ENCODE measurements at places on chromosomes 2 and 18.

DNA sequence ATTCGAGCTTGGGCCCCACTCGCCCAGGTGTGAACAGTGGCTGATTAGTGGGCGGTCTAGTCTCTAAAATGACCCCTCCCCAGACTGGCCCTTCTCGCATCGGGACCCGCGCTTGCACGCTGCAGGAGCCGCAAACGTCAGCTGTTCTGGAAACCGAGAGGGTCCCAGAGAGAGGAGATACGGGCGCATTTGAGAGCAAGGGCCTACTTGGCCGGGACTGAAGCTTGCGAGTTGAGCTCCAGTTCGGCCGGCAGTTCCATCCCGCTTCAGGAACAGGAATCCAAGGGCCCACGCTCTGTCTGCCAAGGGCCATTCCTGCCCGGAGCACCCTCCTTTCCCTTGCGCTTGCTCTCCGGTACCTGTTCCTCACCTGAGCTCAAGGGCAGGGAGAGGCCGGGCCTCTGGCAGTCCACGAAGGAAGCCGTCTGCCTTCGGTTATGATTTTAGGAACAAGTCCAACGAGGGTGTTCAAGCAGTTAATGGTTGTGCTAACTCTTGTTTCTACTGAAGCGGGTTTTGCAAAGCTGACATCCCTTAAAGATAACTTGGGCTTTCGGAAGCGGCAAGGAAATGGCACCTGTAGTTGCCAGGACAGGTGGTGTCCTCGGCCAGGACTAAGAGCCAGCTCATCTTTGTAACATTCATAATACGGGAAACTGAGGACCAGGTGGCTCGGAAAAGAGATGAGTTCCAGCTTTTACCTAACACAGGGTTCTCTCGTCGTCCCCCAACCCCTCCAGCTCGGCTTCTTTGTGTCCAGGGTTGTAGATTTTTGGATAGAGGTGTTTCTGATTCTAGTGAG, 3.9 kb upstream of the DLX1 start:
- DNase-seq = no peak

- DNase-seq = no peak
These were observed 41.4 kb downstream of the SCN3A start for GRCh38 chr2:165162466-165162865.

DNA sequence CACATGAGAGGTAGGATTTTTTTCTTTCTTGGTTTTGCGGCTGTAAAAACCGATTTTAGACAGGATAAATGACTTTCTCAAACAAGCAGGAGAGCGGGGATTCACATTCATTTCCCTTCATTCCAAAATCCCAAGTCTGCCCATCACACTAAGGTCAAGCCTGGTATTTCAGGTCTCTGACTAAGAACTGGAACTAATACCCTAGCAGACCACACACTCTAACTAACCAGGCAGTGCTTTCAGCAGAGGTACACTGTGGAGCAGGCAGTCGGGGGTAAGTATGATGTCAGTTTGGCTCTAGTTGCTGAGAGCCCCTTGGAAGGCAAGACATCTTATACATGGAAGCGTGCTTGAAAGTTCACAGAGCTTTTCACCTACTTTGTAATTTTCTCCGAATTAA, 128.1 kb upstream of the LHCGR start:
- no peak for DNase-seq

DNA sequence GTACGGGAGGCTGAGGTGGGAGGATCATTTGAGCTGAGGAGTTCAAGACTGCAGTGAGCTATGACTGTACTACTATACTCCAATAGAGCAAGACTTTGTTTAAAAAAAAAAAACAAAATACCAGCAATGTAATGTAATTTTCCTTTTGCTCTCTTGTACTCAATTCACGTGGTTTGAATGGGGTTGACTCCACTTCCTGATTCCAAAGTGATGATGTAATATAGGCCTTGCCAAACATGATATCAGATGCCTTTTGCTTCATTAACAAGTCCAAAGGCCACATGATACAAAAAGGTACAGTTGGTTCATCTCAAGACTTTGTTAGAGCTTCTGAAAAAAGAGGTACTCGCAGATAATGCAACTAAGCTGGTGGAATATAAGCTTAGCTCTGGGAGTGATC, 321.8 kb downstream of the ZEB2 start:
- no peak for DNase-seq

DNA sequence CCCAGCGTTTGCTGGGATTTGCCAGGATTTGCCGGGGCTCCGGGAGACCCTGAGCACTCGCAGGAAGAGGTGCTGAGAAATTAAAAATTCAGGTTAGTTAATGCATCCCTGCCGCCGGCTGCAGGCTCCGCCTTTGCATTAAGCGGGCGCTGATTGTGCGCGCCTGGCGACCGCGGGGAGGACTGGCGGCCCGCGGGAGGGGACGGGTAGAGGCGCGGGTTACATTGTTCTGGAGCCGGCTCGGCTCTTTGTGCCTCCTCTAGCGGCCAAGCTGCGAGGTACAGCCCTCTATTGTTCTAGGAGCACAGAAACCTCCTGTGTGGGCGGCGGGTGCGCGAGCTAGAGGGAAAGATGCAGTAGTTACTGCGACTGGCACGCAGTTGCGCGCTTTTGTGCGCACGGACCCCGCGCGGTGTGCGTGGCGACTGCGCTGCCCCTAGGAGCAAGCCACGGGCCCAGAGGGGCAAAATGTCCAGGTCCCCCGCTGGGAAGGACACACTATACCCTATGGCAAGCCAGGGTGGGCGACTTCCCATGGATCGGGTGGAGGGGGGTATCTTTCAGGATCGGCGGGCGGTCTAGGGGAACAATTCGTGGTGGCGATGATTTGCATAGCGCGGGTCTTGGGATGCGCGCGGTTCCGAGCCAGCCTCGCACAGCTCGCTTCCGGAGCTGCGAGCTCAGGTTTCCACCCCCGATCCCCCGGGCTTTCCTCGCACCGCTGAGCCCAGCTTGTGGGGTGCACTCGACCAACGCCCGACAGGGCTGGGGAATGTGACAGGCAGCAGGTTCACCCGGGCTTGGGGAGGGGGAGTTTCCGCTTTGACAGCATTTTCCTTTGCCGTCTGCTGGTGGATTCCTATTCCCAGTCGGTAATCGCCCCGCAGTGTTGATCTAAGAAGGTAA, 2.8 kb downstream of the ONECUT2 start:
- DNase-seq = peak; percentile 71

GRCh38 chr18:9872823-9873222, 12.9 kb upstream of the TXNDC2 start:
- no peak for DNase-seq
